ENCODE measurements at places on chromosomes 3 and 15.
A peak's percentile ranks its signal among the peaks of the same experiment; 100 is the strongest.

- no peak for DNase-seq
Measured at GRCh38 chr3:58962816-58963215, 87.0 kb downstream of the CFAP20DC start.

DNA sequence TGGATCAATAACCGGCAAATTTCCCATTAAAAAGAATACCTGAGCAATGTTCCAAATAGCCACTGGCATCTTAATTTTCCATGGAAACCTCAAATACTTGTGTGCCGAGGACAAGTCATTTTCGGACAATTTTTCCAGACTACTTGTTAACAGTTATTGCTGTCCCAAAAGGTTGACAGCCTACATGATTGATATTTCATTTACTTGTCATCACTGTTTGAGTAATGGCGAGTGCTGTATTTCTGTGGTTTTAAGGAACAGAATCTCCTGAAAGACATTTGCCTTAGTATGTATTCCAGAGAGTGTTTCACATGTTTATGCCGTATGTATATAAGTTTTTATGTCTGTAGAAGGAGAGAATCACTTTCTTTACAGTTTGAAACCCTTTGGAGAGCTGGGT, 36.7 kb downstream of the MAP2K5 start:
- DNase-seq, result no peak

GRCh38 chr3:124217542-124217941, 225.6 kb upstream of the ROPN1 start:
- DNase-seq, result peak; percentile 34

GRCh38 chr3:11734-12133, 184.8 kb upstream of the CHL1 start:
- no peak for DNase-seq

DNA sequence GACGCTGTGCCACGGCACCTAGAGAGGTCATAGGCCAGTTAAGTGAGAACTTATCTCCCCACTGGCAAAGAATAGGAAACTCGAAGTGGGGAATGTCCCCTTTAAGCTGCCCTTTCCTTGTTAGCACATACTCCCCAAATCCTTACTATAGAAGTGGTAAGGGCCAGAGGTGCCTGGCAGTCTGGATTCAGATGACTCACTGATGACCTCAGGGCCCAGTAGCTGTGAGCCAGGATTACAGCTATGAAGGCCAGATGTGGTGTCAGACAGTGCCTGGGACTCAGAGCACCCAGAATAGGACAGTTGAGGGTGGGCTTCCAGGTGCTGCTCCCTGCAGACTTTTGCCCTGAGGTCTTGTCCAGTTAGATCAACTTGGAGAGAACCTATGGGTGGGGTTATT, 37.7 kb downstream of the PDIA5 start:
- no peak for DNase-seq

GRCh38 chr15:67156834-67157233, 91.4 kb downstream of the SMAD3 start:
- DNase-seq, result no peak

GRCh38 chr3:77475507-77475906, 435.6 kb downstream of the ROBO2 start:
- no peak for DNase-seq

- DNase-seq, result peak; percentile 75
Measured at GRCh38 chr3:50251220-50251619, 15.2 kb downstream of the GNAI2 start.

- DNase-seq, result no peak
Measured at GRCh38 chr3:188584162-188584529, 430.2 kb downstream of the LPP start.

DNA sequence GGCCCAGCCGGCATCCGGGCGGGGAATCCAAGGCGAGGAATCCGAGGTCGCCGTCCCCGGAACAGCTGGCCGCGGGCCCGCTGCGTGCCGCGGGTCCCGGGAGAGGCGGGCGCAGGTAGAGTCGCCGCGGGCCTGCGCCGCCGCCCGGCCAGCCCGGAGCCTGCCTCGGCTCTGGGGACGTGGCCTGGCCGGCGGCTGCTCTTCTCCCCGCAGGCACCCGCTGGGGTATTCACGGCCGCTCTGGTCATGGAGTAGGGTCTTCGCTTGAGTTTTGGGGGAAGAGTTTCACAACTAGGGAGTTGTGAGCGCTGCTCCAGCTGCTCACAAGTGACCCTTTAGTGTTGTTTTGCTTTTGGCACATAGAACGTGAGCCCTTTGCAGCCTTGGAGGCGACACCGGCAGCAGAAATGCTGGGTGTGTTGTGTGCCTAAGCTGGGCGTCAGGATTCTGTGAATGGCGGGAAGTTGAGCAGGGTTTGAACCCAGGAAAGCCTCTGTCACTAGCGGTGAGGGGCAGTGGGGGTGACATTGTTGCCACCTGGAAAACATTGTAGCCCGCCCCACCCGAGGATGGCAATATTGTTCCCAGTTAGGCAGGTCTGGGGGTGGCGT, 4.0 kb downstream of the TRIM71 start:
- DNase-seq, result no peak

DNA sequence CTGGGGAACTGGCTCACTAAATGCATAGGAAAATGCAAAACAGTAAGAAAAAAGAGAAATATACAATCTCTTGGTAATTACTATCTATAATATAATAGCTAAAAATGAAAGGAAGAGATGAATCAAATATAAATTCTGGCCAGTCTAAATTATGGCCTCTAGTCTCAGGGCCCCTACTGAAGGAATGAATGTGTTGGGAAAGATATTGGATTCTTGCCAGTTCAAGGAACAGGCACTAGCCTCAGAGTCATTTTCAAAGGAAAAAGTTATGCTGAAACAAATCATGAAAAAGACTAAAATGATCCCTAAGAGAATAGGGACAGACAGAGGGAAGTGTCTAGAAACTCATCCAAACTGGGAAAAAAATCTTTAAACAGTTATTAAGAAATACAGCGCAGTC, 62.4 kb downstream of the C3orf80 start:
- DNase-seq, result no peak

GRCh38 chr3:33940149-33940548, 141.7 kb downstream of the PDCD6IP start:
- peak; percentile 34 for DNase-seq

DNA sequence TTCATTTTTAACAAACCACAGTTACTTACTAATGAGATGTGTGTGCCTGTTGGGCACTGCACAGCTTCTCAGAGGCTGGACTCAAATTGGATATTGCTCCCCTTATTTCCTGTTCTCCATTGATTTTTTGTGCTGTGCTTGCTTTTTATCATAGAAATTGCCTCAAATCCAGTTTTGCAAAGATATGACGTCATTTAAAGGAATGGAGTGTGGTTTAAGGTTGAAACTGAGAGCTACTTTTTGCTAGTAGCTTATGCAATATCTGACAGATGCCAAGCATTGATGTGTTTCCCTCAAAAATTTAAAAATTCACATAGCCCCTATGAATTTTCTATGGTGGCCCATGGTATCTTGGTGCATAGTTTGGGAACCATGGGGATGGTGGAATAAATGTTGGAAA, 67.7 kb upstream of the ROPN1 start:
- no peak for DNase-seq

- DNase-seq, result peak; percentile 85
Measured at GRCh38 chr3:196620161-196620604, 19.3 kb upstream of the NRROS start.

DNA sequence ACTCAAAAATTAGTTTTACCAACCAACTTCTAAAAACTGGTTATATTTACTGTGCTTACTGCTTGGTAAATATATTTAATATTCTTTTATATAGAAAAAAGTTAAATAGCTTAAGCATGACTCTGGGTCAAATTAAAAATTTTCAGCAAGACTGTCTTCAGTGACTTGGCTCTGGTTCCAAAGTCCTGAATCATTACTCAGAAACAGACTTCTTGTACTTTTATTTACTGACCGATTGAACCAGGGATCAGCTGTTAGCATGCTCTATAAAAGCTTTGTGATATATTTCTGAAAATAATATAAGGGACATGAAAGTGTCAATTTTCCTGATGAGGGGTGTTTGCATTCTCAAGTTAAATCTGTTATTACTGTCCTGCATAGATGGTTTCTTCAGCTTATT, 164.3 kb downstream of the MCTP2 start:
- DNase-seq, result no peak

DNA sequence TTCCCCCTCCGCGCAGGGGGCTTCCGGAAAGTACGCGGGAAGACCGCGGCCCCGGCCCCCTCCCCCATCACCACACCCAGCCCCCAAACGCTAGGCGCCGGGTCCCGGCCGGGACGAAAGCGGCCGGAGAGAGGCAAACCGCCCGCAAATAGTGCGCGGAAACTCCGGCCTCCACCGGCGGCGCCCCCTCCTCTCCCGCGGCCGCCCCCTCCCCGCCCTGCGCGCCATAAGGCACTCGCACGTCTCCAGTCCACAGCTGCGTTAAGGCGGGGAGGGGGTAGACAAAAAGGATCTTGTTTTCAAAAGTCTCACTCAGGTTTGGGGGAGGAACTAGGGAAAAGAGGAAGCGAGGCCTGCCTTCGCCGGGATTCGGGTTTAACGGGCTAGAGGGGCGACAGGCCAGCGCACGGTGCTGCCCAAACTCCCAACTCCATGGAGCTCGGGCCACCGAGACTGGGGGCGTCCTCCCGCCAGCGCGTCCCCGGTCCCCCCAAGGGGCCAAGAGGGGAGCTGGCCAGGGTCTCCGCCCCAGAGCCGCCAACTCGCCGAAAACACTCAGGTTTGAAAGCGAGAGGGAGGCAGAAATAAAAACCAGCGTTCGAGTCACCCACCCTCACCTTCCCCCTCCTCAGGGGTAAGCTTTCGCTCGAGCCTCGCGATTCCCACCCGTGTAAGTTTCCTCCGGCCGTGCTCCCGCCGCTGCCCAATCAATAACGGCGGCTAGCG, 1.8 kb downstream of the ANP32A start:
- DNase-seq, result peak; percentile 44

DNA sequence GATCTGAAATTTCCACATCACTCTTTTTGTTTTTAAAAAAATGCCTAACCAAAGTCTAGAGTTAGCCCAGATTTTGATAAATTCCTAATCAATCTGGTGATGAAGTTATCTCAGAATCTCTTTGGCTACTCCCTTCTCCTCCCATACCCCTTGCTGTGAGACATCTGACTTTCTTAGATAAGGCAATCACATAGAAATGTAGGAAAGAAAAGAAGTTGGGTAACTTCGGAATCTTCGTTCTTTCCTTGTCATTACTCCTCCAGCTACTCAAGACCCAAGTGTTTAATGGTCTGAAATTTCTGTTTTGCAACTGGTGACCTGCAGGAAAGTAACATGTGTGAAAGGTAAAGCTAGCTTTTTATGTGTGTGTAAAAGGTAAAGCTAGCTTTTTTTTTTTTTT, 37.8 kb downstream of the MYL3 start:
- no peak for DNase-seq

GRCh38 chr3:44931791-44932190, 44.2 kb downstream of the ZDHHC3 start:
- no peak for DNase-seq

GRCh38 chr3:111070772-111071256, 802 bp upstream of the NECTIN3 start:
- DNase-seq, result peak; percentile 50

DNA sequence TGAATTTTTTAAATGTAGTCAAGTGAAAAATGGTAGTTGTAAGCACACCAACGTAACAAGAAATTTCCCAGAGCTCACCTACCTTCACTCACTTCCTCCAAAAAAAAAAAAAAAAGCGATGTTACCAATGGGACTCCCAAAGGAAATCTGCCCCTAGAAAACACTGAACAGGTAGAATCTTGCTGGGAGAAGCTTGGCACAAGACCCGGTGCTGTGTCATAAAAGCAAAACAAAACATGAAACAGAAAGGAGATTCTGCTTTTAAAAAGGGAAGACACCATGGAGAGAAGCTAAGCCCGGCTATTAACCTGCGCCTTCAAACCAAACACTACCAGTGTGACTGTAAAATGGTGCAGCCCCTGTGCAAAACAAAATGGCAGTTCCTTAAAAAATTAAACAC, 40.5 kb downstream of the PGPEP1L start:
- no peak for DNase-seq

DNA sequence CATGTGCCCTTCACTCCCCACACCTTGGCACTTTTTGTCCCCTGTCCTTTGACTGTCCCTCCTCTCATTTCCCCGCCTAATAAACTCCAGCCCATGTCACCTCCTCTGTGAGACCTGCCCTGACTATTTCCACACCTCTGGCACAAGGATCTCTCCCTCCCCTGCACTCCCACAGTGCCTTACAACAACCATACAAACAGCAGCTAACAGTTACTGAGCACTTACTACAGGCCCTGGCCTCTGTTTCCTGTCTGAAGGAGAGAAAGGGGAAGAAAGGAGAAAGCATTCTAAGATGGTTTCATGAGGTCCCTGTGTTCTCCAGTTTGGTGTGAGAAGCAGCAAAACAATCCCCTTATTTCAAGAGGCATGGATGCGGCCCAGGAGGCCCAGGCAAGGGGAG, 20.0 kb upstream of the TRH start:
- no peak for DNase-seq

GRCh38 chr3:177574222-177574856, 377.1 kb upstream of the TBL1XR1 start:
- DNase-seq, result no peak

DNA sequence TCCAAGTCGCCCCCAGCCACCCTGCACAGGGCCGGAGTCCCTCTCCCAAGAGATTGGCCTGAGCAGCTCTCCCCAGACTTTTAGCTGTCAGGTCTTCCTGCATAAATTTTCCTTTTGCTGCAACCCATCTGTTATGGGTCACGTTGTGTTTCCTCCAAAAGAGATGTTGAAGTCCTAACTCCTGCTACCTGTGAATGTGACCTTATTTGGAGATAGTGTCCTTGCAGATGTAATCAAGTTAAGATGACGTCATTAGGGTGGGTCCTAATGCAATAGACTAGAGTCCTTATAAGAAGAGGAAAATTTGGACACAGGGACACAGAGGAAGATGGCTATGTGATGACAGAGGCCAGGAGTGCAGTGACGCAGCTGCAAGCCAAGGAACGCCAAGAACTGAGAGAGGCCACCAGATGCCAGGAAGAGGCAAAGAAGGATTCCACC, 13.2 kb upstream of the SLC6A6 start:
- no peak for DNase-seq

- no peak for DNase-seq
Measured at GRCh38 chr3:163347944-163348343, 1730.4 kb downstream of the SI start.

DNA sequence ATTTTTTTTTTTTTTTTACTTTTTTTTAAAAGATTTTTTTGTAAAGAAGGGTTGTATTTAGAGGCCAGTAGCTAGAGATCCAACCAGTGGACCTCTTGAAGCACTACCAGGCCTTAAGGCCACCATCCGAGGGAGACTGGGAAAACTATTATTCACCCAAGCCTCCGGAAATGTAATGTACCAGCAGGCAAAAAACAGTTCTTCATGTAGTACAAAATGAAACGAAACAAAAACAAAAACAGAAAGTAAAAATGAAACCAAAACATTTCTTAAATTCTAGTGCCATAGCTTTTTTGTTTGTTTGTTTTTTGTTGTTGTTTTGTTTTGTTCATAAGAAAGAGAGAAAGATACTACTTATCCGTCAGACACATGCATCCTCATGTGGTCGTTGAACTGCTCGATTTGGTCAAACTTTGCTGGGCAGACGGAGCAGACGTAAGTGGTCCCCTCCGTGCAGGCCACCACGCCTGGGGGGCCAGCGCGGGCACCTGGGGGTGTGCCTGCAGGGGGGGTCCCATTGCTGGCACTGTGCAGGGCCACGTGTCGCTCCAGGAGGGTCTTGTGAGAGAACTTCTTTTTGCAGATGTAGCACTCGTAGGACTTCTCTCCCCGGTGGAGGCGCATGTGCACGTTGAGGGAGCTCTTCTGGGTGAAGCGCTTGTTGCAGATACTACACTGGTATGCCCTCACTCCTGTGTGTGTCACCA, 45.0 kb downstream of the TIGIT start:
- DNase-seq, result no peak

- DNase-seq, result no peak
Measured at GRCh38 chr3:43290956-43291355, 4.6 kb downstream of the SNRK start.

Measured in activated CD8-positive, alpha-beta T cell treated with anti-CD3 and anti-CD28 coated beads for 36 hours (primary cell).